DMS79 (cell line): ENCODE measurements at places on chromosomes 16 and 17.
A peak's percentile ranks its signal among the peaks of the same experiment; 100 is the strongest.

DNA sequence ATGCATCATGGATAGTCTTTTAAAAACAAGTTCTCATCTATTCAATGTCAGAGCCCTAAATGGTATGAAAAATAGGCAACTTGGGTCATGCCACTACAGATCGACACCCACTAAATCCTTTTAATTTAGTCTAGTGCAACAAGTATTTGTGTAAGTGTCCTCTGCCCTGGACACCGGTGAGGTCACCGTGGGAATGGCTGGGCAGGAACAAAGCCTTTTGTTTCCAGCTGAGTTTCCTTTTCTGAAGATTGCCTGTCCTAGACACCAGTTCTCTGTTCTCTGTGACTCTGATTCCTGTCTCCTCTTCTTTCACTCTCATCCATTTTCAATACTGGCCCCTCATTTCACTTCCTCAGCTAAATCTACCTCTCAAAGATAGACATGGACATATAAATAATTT is 446.5 kb downstream of the MAF start:
- no peak for DNase-seq

DNA sequence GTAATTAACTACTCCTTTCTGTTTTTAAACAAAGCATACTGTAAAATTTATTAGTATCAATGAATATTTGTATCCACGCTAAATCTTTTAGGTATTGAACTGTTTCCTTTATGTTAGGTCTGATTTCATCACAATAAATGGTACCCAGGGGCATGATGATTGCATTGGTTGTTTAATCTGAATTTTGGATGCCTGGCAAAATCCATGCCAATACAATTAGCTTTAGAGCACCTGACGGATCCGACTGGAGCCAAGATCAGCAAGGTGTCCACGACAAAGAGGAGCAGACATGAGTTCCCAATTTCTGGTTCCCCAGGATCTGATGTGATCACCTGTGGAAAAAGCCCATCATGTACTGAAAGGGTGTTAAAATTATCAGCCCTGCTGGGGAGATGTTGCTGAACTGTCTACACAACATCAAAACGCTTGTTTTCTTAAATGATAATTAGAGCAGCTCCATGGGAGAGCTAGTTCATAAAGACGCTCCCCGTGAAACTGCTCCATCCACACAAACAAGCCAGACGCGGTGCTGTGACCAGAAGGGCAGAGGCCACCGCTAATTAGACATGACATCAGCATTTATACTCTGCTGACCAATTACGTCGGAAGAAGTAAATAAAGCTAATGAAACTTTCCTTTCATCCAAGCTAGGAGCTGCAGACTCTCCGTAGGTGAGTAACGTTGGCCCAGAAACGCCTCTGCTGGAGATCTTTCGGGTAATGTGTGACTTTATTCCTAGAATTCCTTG is 151.7 kb downstream of the CPPED1 start:
- DNase-seq: no peak

DNA sequence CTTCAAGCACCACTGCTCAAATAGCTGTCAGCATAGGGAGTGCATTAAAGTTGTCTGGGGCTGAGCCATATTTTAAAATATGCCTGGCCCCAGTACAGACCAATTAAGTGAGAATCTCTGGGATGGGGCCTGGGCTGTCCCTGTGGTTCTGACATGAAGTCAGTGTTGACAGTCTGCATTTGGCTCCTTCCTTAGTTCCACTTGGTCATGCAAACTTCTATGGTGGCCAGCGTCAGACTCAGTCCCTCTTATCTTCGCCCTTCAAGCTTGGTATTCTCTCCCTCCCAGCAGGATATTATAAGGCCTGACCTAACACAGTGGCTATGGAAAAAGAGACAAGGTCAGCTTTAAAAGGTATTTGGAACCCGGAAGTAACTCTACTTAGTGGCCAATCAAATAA is 177.2 kb downstream of the PMP22 start:
- DNase-seq: no peak

- no peak for DNase-seq
These were observed 6.2 kb downstream of the SLC47A1 start for GRCh38 chr17:19539841-19540311.

GRCh38 chr17:7328840-7329373 is at the start of gene NEURL4:
Gene NEURL4, minus strand, starts transcription at chr17:7329335. Its CDS starts 23 bp downstream, at chr17:7329312.
- DNase-seq: peak; percentile 7

- DNase-seq: no peak
These were observed 264.2 kb downstream of the SEC14L1 start for GRCh38 chr17:77404812-77405581.

DNA sequence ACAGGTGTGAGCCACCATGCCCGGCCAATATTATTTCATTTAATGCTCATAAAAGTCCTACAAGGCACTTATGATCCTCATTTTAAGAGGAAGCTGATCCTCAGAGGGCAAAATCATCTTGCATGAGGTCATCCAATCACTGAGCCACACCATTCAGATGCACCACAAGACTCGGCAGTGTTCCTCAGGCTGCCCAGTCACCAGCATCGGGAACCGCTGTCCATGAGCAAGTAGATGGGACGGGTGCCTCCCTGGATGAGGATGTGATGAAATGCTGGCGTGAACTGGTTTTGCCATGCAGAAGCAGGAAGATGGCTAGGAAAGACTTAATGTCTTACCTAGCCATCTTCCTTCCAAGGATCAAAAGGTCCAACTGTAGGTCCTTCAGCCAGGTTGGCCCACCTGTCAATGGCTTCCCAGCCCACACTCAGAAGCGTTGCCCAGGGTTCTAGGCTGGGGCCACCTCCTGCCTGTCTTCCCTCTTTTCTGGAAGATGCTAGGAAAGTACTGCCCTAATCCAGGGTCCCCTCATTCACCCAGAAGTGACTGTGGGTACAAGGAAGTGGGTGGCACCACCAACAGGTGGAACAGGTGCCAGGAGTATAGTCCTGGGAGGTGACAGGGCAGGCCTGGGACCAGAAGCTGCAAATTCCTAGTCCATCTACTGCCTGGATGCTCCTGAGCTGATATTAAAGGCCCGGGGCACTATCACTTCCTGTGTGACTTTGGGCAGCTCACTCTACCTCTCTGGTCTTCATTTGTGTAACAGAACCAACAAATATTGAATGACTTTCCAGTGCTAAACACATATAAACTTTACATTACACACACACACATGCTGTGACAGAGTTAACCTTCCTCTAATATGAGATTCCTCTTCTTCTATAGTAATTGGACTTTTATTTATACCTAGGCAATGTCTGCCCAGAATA is 32.2 kb upstream of the CRYBA1 start:
- DNase-seq: no peak

GRCh38 chr17:40314584-40314956 is 5.6 kb downstream of the RARA start:
- DNase-seq: peak; percentile 93

- peak; percentile 65 for DNase-seq
These were observed 107.1 kb downstream of the RAP1GAP2 start for GRCh38 chr17:2903193-2903974.

GRCh38 chr16:3008690-3009037 is 4.1 kb upstream of the CLDN9 start:
- no peak for DNase-seq

GRCh38 chr17:45950888-45951287 is 48.2 kb upstream of the STH start:
- DNase-seq: no peak

DNA sequence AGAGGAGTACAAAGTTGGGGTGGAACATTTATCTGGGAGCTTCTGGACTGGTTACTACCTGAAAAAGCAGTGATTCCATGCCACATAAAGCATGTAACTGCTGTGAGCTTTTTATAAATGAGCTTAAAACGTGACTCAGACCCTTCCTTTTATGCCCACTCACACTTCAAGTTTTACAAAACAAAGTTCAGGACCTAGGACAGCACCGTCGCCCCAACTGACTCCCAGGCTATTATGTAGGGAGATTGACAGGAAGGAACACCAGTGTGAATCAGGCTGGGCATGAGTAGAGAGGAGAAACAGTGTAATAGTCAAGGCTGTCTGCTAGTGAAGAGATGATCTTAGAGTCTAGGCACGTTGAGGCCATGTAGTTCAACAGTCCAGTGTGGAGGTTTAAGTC is 91.6 kb upstream of the DNAH9 start:
- DNase-seq: no peak

- peak; percentile 63 for DNase-seq
These were observed 290 bp downstream of the TLCD1 start for GRCh38 chr17:28725660-28726225.
